ENCODE measurements at places on chromosomes 12 and 14.

DNA sequence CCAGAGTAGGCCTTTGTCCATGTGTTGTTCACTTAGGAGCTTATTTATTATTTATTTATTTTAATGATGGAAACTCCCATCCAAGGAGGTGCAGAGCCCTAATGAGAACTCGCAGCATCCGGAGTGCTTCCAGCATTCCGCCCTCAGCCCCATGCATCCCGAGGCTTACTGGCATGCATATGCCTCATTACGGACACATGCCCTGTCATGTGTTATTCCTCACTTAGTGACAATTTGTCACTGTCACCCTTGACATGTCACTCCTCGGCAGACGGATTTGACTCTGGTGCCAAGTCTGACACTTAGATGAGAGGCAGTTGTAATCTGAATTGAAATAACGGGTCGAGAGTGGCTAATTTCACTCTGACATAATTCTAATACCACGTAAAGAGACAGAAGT, 132.8 kb downstream of the VRK1 start:
- DNase-seq = no peak

DNA sequence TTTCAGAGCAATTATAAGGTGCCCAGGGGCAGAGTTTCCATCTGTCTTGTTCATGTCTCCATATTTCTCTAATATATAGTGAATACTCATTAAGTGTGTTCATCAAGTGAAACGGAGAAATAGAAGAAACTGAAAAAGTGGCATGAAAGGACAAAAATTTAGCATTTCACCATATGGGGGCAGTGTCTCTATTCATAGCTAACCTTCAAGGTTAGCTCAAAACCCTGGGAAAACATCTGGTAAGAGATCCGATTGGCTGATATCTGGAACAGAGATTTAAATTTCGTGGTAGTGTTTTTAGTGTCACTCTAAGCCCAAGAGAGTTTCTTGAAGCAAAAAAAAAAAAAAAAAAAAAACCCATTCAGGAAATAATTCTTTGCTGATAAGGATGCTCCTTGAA, 367.5 kb downstream of the DAD1 start:
- DNase-seq = no peak

GRCh38 chr14:67620217-67620785, 581 bp downstream of the ARG2 start:
- DNase-seq = peak; percentile 89

GRCh38 chr12:116916714-116917114, 6.0 kb downstream of the FBXW8 start:
- DNase-seq = no peak

Measured in lower leg skin (tissue), 4 donors.